AG08396 (cell line): ENCODE measurements at places on chromosomes 6 and 20.

DNA sequence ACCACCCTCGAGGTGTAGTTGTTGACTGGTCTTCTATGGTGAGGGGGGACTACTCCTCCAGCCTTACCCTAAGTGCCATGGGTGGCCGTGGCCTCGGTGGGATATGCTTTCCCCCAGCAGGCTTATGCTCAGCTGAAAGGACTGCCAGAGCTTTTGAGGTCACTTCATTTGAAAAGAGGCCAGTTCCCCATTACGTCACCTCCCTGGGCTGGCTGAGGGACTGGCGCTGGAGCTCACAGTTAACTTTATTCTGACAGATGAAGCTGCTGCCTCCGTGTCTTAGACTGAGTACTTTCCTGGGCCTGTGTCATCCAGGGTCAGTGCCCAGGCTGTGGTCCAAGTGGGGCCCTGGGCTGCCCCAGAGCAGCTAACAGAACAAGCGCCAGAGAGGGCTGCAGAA is 42.8 kb upstream of the PCMTD2 start:
- DNase-seq = peak; percentile 82

GRCh38 chr6:51098791-51099190 is 280.1 kb downstream of the TFAP2B start:
- DNase-seq = no peak

DNA sequence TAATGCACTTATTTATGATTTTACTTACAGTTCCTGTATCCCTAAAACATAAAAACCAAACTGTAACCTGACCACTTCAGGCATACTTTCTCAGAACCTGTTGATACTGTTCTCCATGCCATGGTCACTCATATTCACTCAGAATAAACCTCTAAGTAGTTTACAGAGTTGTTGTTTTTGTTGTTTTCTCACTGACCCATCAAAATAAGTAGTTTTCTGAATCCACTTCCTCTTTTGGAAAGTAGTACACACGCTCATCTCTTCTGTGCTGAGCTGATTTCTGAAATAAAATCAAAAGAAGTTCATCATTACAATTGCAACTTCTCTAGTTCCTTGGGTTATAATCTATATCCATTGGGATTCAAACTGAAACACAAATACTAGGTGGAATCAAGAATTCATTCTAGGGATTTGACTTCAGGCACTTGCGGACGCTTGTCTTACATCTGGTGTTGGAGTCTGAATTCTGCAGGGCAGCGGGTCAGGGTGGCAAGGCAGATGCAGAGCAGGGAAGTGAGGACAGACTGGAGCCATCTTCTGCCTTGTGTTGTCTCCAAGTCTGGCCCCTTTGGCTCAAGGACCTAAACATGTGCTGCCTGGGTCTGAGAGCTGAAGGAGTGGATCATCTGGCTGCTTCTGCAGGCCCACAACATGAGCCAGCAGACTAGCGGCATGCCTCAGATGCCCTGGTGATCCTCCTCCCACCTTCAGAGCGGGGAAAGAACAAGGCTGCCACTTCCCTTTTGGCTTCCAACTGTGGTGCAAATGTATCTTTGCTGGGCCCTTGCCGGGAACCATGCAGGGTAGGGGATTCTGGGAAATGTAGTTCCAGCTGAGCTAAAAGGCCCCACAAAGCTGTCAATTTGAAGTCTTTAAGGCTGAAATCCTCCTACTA is 167.9 kb upstream of the MYLIP start:
- DNase-seq = no peak

- DNase-seq = peak; percentile 42
Observed at GRCh38 chr6:16472349-16473069, 234.1 kb downstream of the GMPR start.

- DNase-seq = no peak
Observed at GRCh38 chr6:2257363-2257762, 12.0 kb upstream of the GMDS start.

GRCh38 chr6:12911427-12911826 is 194.9 kb downstream of the PHACTR1 start:
- DNase-seq = no peak

DNA sequence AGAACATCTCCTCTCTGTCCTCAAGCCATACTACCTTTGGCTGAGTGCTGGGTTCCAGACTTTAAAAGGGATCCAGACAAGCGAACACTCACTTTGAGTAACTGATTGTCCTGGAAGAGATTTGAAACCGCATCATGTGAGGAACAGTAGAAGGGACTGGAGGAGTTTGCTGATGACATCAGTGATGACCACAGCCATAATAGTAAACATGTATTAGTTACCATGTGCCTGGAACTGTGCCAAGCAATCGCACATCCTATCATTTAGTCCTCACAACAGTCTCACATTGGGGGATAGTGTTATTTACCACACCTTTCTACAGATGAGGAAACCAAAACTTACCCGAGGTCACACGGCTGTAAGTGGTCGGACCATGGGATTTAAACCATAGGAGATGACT is 39.8 kb downstream of the ARMC2 start:
- no peak for DNase-seq

- DNase-seq = peak; percentile 76
Observed at GRCh38 chr20:49216991-49217578, 2.1 kb upstream of the DDX27 start.

- DNase-seq = no peak
Observed at GRCh38 chr6:169263374-169263773, 9.7 kb upstream of the THBS2 start.

DNA sequence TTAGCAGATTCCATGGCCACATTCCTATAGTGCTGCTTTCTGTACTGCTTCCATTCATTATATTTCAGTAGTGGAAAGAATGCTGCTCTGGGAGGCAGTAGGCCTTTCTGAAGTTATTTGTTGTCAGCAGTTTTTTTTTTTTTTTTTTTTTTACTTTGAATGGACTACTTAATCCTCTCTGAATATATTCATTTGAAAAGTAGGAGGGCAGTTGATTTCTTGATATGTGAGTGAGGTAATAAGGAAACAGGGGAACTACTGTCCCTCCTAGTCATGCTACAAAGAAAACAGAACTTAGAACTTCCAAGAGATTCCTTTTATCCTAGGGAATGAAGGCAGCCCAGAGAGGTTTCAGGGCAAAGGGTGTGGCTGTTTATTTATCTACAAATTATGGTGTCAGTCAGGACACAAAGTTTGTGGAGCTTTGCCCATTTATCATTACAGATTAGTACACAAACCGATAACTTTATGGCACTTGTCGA is 155.9 kb downstream of the JARID2 start:
- no peak for DNase-seq

- DNase-seq = no peak
Observed at GRCh38 chr20:24950836-24951525, 1.9 kb downstream of the CST7 start.

DNA sequence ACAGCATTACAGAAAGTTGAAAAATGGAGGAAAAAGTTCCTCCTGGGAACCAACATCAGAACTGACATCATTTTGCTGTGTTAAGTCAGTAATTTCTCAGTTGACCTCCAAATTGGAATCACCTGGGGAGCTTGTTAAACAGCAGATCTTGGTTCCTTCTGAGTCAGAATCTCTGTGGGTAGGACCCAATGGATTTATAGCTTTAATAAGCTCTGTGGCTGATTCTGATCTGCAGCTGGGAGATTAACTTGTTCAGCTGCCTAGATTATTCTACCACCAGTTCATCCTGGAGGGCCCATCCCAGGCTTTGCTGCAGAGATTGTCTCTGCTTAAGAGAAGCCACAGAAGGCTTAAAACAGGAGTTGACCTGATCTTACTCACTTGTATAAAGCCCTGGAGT is 90.7 kb upstream of the POPDC3 start:
- DNase-seq = no peak

GRCh38 chr20:50728981-50729874 is 2.2 kb upstream of the PARD6B start:
- no peak for DNase-seq

GRCh38 chr20:34237942-34238341 is 3.3 kb upstream of the ASIP start:
- no peak for DNase-seq

- DNase-seq = no peak
Observed at GRCh38 chr6:1984346-1984994, 260.9 kb downstream of the GMDS start.

GRCh38 chr20:47774131-47774777 is 11.0 kb downstream of the SULF2 start:
- no peak for DNase-seq

DNA sequence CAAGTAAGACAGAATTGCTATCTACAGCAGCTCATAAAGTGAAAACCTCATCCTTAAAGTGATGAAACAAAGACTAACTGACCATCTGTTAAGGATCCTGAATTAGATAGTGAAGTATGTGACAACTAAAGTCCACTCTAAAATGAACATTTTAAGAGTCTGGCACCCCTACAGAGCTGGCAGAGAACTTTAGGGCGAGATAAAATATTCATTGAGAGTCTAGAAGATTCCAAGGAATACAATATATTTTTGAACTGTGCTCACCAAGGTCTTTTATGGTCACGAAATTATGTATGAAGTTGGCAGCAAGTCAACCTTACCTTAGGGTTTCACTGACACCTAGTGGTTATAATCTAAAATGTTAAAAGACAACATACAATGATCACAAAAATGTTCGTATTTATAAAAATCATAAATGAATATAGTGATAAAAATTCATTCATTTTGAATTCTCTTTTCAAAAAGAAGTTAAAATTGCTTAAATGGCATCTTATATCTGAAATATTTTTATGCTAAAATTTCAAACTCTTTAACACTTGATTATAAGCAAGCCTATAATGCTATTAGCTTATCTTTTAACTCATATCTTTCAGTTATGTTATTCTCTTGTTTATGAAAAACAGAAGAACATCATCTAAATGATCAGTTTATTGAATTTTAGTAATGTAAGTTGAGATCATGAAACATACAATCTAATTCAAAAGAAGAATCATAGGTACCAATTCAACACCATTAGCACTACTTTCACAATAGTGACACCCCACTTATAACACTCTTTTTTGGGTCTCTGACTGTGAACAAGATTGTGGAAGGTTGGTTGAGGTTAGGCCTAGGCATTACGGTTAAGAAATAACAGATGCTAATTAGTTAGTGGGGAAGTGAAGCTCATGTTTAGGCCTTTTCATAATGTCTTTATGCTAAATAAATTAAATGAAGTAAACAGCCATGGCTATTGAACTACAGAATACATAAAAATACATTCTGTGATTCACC is 27.5 kb downstream of the RSPH3 start:
- DNase-seq = peak; percentile 26

GRCh38 chr6:110554441-110554840 is 78.0 kb upstream of the SLC22A16 start:
- DNase-seq = no peak

GRCh38 chr6:56104591-56104990 is 142.8 kb downstream of the COL21A1 start:
- DNase-seq = no peak

DNA sequence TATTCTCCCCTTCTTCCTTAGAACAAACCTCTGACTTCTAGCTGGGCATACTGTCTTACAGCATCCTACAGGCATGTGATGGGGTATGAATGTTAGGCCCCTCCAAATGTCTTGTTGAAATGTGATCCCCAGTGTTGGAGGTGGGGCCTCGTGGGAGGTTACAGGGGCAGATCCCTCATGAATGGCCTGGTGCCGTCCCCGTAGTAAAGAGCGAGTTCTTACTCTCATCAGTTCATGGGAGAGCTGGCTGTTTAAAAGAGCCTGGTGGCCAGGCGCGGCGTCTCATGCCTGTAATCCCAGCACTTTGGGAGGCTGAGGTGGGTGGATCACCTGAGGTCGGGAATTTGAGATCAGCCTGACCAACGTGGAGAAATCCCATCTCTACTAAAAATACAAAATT is 15.5 kb downstream of the OVOL2 start:
- DNase-seq = no peak

DNA sequence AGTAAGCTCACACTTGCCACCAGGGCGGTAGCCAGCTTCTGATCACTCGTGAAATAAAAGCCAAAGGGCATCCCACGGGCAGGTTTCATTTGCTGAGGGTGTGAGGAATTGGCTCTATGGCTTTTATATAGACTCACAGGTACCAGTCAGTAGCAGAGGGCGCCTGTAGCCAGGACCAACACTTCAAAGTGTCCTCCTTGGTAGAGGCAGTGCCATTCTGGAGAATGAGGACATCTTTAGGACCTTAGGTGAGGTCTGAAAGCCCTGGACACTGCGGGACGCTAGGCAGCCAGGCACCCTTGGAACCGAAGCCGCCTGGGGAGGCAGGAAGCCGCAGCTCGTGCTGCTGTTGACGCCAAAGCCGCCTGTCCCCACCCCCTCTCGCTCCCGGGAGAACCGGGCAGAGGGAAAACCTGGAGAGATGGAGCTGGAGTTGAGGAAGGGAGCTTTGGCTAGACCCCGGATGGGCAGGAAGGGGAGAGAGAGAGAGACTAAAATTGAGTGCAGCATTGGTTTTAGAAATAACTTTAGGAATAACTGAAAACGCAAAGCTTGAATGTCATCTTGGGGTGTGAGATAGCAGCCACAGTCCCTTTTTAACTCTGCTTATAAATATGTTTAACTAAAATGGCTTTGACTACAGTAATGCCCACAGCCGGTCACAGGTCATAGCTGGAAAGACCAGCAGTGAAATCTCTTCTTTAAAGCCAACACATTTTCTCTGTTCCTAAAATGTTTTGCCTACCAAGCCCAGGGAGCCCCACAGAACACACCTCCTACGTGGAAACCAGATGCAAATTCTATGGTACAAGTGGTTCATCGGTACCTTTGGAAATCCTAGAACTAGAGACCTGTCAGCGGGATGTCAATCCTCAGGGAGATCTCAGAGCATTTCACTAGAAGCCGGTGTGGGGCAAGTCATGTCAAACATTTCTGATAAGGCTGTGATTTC is 128.5 kb upstream of the CDYL start:
- peak; percentile 80 for DNase-seq

GRCh38 chr20:58818586-58819285 is 32.0 kb downstream of the GNAS-AS1 start:
- DNase-seq = no peak

DNA sequence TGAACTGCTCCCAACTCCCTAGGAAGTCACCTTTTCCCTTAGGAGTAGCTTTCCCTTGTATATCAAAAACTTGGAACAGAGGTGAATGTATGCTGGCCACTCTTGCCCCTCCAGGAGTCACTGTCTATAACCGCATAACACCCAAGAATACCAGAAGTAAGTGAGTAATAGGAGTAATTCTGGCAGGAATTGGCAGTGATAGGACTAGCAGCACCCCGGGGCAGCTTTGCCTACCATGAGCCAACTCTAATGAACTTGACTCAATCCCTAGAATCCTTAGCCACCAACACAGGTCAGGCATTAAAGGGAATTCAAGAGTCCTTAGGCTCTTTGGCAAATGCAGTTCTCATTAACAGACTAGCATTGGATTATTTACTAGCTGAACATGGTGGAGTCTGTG is 28.8 kb upstream of the CD164 start:
- DNase-seq = no peak

DNA sequence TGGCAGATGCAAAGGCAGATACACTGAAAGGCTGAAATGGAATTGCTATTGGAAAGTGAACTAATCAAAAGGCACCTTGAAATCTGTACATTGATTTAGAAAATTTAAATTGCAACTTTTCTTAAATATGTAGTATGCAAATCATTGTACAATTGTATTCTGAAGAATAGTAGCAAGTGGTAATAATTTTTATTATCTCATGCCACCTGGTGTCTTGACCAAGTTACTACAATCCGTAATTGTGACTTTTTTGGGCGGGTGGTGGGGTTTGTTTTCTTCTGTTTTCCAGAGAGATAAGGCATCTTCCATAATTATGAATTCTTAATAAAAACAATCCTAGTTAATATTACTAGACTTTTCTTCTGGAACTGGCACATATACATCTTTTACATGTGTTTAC is 12.5 kb upstream of the BCKDHB start:
- DNase-seq = peak; percentile 35
